ENCODE measurements at places on chromosomes 7 and 10.

- DNase-seq, result peak; percentile 8
These were observed 184.7 kb upstream of the PCDH15 start for GRCh38 chr10:54985732-54986131.

- no peak for DNase-seq
These were observed 404.1 kb upstream of the LRGUK start for GRCh38 chr7:133723044-133723443.

DNA sequence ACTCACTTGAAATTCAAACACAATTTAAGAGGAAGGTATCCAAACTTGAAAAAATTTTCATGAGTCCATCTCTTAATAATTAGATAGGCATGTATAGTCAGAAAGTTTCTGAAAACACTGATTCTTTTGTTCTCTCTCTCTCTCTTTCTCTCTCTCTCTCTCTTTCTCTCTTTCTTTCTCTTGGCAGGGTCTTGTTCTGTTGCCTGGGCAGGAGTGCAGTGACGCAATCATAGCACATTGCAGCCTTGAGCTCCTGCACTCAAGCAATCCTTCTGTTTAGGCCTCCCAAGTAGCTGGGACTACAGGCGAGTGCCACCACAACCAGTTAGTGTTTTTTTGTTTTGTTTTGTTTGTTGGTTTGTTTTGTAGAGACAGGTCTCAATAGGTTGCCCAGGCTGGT lies 59.3 kb downstream of the PRTFDC1 start:
- DNase-seq, result no peak

DNA sequence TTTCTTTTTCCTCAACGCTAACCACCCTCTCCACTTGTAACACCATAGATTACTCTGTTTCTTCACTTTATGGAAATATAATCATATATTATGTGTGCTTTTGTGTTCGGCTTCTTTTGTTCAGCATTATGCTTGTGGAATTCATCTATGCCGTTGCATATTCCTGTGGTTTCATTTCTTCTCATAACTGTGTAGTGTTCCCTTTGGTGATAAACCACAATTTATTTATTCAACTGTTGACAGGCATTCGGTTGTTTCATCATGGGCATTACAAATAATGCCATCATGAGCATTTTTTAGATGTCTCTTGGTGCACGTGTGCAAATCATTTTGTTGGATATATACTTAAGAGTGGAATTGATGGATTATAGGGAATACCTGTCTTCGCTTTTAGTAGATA lies 12.1 kb downstream of the AVL9 start:
- DNase-seq, result peak; percentile 58

- no peak for DNase-seq
These were observed 139.9 kb downstream of the CCDC71L start for GRCh38 chr7:106520962-106521514.

GRCh38 chr10:69377933-69378332 lies 38.8 kb downstream of the TACR2 start:
- DNase-seq, result no peak

DNA sequence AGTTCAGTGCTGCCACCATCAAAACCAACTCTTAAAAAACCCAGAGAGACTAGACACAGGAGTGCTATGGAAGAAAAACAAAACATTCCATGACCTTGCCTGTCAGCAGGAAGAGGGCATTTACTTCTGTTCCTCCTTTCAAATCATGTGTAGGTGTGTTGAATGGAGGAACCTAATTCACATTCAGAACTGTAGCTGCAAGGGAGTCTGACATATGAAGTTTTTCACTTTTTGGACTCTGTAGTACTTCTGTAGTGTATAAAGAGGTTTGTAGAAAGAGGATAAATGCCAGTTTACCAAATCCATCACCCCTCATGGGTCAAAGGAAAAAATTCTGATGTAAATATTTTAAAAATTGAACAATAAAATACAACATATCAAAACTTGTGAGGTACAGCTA lies 51.1 kb upstream of the SYPL1 start:
- DNase-seq, result no peak

DNA sequence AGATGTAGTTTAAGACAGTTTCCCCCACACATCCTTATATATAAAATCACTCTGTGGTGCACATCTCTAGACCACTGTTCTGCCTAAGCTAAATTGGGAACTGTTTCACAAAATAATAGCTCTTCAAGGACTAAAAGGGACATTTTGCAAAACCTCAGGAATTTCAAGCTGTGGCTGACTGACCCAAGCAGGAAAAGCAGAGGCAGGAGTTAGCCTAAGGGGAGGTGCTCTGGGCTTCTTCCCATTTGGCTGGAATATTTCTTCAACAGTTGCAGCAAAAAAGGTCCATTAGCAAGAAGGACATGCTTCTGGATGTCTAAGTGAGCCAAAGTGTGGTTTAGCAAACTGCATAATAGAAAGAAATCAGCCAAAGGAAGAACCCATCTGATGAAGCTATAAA lies 551.2 kb upstream of the ANKRD30A start:
- DNase-seq, result peak; percentile 84

DNA sequence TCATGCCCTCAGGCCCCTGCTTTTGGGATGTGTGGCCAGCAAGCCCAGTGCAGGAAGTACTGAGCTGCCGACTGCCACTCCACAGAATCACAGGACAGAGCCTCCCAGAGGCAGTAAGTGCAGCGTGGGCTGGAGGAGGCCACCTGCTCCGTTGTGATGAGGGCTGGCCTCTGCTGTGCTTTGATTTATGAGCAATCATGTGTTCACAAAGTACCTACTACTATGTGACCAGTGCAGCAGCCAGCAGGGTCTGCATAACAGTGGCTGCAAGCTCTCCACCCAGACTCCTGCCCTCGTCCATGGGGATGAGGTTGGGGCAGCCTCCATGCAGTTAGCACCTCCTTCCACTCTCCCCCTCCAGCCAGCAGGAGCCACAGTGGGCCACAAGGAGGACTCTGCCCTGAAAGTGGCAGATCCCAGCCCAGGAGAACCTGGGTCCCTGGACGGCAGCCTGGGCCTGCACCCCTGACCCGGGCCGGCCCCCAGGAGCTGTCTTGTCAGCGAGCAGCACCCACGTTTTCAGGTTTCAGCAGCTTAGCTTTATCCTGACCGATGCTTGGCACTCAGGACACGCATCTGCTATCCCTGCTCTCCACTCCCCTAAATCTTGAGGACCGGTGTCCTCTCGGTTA lies 37.7 kb upstream of the INSIG1 start:
- no peak for DNase-seq

GRCh38 chr7:43577485-43577951 lies 5.4 kb upstream of the STK17A start:
- DNase-seq, result no peak

DNA sequence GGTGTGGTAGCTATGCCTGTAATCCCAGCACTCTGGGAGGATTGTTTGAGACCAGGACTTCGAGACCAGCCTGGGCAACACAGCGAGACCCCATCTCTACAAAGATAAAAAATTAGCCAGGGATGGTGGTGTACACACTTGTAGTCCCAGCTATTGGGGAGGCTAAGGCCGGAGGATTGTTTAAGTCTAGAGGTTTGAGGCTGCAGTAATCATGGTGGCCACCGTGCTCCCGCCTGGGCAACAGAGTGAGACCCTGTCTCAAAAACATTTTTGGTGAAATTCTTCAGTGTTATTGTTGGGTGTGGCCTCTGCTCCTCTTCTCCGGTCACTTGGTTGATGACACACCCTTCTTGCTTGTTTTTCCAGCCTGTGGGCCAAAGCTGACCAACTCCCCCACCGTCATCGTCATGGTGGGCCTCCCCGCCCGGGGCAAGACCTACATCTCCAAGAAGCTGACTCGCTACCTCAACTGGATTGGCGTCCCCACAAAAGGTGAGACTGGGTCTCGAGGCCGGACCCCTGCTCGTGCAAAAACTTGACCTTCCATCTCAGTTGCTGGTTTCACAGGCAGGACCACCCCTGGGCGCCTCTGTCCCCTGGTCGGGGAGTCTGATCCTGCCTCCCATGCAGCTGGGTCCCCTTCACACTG lies 10.6 kb downstream of the PFKFB3 start:
- DNase-seq, result no peak
